ENCODE measurements at places on chromosomes 3 and 15.
A peak's percentile ranks its signal among the peaks of the same experiment; 100 is the strongest.

- DNase-seq = no peak
Observed at GRCh38 chr15:94387849-94388441, 156.6 kb downstream of the MCTP2 start.

DNA sequence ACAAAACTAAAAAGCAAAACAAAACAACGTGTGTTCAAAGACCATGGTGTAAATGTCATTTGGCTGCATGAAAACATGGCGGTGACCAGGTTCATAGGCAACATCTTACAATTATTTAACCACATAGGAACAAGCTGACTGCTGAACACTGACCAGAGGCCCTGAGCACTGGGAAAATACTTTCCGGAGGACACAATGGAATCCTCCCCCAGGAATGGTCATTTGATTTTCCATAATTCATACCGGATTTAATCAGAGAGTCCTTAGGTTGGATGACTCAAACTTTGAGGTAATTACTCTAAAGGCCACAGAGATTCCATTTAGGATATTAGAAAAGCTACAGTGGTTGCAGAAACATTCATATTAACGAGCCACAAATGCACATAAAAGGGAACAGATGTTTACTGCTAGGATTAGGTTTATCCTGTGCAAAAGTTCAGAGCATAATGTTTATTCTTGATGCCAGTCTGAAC, 254.7 kb downstream of the NR1D2 start:
- no peak for DNase-seq

DNA sequence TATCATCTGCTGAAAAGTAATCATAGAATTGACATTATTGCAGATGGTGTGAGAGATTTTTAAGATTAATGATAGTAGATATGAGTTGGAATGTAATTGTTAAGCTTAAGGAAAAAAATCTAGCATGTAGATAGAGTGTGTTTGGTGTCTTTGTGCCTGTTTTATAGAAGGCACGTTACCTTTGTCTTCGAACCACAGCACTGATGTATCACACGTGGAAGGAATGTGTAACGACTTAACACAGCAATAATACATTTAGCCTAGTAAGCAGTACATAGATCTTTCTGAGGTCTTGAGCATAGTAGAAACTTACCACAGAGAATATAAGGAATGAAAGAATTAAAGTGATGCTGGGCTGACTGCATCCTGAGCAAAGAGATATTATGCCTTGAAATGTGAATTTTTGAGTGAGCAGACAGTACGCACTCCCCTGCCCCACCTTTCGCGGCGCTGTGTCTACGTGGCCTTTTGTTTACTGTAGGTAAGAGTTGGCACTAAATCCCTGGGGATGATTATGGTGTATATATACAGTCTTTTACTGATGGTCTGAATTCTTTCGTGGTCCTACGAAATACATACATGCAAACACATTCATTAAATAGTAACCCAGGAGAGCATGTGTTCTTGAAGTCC, 217.6 kb upstream of the TOPAZ1 start:
- DNase-seq = no peak

DNA sequence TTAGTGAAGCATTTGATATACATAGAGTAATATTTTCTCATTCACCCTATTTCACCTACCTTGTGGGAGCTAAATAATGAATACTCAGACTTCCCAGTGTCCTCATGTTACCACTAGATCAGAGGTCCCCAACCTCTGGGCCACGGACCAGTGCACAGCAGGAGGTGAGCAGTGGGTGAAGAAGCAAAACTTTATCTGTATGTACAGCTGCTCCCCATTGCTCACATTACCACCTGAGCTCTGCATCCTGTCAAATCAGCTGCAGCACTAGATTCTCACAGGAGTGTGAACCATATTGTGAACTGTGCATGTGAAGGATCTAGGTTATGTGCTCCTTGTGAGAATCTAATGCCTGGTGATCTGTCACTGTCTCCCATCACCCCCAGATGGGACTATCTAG, 79.4 kb downstream of the RETNLB start:
- DNase-seq = no peak

DNA sequence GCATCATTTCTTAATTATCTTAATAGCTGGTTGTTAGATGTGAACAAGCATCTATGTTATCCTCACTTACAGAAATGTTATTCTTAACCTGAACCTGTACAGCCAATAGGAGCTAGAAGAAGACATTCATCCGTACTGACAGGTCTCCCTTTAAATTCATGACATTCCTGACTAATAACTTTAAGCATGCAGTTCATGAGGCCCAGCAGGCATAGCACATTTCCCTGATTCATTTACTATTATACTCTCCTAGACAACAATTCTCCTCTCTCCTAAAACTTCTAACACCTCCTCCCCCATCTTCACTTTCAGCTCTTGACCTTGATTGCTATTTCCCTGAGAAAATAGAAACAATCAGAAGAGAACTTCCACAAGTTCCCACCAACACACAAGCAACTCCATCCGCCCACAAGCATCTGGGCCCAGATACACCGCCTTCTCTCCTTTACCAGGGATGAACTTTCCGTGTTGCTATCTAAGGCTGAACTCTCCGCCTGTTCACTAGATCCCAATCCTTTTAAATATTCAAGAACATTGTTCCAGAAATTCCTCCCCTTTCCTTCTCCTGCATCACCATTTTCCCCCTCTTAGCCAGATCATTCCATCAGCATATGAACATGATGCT, 62.9 kb upstream of the SPRED1 start:
- no peak for DNase-seq

GRCh38 chr3:3065876-3066275, 44.3 kb downstream of the IL5RA start:
- DNase-seq = no peak

GRCh38 chr3:31010491-31010890, 116.0 kb upstream of the GADL1 start:
- DNase-seq = no peak

DNA sequence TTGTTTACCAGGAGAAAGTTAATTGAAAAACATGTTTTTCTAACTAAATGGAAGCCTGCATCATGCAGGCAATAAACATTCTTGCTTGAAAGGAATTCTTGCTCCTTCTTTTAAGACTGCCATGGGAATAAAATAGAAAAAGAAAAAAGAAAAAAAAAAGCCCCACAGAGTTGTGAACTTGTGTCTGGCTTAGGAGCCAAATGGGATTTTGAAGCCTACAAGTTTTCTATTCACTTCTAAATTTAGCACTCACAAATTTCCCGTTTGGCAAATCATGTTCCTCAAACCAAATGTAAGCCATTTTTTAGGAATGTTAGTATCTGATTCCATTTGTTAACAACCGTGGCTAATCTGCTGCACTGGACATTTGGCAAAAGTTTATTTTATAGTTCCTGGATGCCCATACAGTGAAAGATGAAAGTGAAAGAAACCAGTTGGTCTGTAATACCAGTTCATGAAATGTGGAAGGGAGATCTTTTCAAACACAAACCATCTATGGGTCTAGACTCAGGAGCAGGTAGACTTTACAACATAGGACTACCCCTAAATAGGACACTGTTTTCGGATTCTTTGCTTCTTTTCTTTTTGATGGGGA, 133.8 kb upstream of the GMNC start:
- no peak for DNase-seq

- no peak for DNase-seq
Observed at GRCh38 chr15:85037641-85038040, 56.0 kb downstream of the PDE8A start.

GRCh38 chr15:54197995-54198394, 219.8 kb downstream of the UNC13C start:
- no peak for DNase-seq

GRCh38 chr15:82963471-82964341, 11.2 kb upstream of the HOMER2 start:
- DNase-seq = no peak

DNA sequence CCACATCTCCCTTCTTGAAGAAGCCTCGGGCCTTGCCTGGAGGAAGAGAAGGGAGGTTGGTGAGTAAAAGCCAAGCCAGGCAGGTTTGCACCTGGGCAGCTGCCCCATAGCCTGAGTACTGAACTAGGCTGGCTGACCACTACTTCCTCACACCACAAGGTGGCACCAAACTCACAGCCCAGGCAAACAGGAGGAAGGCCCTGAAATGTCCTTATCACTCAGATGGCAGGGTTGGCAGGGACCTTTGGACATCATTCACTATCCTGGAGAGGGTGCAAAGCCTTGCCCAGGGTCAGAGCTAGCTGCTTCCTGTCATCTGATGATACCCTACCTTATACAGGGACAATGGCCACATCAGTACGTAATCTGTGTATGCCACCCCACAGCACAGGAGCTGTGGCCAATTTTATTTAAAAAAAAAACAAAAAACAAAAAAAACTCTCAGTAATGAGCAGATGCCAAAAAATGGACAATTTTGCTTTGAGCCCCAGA, 2.2 kb upstream of the GRAMD2A start:
- DNase-seq = peak; percentile 90

DNA sequence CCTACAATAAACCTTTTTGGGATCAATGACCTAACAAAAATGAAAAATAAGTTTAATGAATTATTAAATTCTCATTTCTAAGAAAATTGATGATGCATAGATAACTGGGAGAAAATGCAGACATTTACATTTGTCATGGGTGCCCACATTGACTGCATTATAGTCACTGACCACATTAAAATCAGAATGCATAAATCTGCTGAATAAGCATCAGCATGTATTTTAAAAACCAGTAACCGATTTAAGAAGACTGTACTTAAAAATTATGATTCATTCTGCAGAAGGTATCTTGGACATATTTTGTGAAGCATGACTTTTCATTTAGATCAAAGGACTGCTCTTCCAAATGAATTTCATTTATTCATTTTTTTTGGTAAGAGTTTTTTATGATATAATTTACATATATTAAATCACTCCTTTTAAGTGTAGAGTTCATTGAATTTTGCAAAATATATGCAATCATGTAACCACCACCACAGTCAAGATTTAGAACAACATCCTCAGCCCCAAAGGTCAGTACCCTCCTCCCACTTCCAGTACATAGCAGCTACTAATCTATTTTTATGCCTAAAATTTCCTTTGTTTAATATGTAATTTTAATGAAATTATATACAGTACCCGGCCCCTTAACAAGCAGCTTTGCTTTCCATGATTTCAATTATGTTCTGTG, 11.8 kb downstream of the KCNH8 start:
- DNase-seq = no peak
